CD4-positive, alpha-beta T cell treated with Interleukin-15 for 1 hour (primary cell): ENCODE measurements at places on chromosomes 2 and 18.

GRCh38 chr2:215929602-215930335 is 83.6 kb downstream of the MREG start:
- DNase-seq = no peak

DNA sequence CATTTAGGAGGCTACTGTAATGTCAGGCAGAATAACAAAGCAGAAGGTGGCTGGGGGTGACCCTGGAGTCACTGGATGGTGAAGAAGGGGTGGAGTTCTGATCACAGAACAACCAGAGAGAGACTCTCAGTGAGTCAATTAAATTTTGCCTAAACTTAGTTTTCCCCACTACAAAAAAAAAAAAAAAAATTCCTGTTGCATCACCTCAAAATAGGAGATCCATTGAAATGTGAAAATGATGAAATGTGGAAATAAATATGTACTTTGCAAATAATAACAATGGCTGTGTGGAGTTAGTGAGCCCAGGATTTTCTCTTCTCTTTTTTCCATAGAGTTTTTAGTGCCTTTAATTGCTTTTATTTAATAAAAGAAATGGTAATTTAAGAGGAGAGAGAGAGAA is 165.5 kb downstream of the GFPT1 start:
- no peak for DNase-seq

GRCh38 chr2:135791418-135792190 is 45.4 kb downstream of the LCT start:
- no peak for DNase-seq

DNA sequence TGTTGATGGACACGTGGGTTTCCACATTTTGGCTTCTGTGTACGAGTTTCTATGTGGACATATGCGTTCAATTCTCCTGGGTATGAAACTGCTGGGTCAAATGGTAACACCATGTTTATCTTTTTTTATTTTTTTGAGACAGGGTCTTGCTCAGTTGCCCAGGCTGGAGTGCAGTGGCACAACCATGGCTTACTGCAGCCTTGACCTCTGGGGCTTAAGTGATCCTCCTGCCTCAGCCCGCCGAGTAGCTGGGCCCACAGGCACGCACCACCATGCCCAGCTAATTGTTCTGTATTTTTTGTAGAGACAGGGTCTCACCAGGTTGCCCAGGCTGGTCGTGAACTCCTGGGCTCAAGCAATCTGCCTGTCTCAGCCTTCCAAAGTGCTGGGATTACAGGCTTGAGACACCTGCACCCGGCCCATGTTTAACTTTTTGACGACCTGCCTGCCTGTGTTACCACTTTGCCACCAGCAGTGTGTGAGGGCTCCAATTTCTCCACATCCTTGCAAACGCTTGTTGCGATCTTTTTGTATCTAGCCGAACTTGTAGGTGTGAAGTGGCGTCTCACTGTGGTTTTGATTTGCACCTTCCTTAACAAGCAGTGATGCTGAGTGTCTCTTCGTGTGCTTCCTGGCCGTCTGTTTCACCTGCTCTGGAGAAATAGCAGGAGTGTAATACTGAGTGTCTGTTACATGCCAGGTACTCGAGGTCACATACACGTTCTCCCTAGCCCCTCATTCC is 6.9 kb downstream of the HSBP1L1 start:
- no peak for DNase-seq

DNA sequence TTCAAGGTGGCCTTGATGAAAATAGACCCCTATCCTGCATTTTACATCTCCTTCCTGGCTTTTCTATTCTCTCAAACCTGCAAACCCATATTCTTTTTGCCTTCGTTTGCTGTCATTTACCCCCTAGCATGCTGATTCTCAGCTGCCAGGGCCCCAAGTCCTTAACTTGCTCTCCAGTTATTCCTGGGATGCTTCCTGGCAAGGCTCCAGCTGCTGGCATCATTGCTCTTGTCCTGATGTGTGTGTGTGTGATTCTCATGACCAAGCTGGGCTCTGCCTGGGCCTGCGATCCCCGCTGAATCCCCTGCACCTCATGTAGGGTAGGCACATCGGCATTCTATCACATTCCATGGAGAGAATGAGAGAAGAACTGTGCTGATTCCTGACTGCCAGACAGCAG is 11.9 kb downstream of the NPAS2 start:
- no peak for DNase-seq

- DNase-seq = no peak
These were observed 58.4 kb downstream of the GYPC start for GRCh38 chr2:126714191-126714965.

DNA sequence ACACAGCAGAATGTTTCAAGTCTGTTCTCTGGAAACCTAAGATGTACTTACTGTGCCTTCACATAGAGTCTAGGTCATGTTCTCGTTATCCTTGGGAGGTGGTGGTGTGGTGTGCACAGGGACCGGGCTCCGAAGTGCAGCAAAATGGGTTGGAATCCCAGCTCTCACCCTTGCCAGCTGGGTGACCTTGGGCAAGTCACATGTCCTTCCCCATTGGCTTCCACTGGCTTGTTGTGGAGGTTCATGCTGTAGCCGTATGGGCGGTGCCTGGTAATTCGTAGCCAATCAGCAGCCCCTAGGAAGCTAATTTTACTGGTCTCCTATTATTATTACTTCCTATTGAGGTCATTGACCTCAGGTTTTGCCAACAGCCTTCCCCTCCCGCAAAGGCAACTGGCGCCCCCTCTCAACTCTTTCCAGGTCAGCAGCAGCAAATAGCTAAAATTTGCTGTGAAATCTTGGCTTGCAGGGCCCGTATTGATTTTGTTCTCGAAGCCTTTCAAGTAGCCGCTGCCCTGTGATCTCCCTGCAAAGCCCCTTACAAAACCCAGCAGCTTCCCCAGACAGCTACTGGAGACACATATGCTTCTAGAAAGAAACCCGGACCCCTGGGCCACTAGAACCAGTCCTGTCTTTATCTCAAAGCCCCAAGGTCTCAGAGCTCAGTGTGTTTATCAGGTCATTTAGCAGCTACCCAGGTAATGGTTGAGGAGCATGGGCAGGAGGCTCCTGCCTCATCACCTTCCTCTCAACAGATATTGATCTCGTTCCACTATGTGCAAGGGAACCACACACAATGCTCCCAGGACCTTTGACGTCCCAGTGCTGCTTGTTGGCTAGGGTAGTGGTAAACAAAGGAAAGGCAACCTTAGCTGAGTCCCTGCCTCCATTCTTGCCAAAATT is 66.5 kb upstream of the SLC1A4 start:
- no peak for DNase-seq

GRCh38 chr2:160201849-160202539 is 1.9 kb upstream of the ITGB6 start:
- no peak for DNase-seq

DNA sequence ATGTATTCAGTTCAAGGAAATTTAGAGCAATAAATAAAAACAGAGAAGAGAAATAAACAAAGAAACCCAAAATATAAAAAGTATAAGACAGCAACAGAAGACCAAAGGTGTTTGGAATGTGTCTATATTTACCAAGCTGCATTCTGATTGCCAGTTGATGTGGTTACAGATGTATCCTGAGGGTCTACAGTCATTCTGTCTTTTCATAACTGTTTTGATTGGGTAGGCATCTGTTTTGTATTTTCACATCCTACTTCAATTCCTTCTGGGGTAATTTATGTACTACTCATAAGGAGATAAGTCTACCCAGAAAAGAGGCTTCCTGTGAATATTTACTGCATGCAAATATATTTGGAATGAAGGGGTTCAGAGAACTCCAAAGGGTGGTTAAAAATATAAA is 596.8 kb upstream of the GCFC2 start:
- no peak for DNase-seq

DNA sequence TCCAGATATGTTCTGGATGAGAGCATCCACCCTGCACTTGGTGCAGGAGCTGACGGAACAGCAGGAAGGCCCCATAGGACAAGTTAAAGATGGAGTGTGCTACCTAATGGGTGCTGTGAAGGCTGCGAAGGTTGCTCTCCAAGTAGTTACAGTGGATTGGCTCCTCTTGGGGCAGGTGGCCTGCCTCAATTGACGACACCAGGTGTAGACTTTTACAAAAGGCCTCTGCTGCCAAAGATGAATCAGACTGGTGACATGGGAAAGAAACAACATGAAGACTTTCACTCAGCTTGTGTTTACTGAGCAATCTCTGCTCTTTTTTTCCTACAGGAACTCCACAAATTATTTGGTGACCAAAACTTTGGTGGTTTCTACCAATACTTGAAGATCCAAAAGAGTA is 437.7 kb downstream of the PLCL1 start:
- no peak for DNase-seq

GRCh38 chr2:37851428-37851827 is 73.7 kb upstream of the RMDN2 start:
- no peak for DNase-seq

GRCh38 chr2:134083548-134083947 is 170.3 kb upstream of the MGAT5 start:
- DNase-seq = no peak

GRCh38 chr2:149049142-149049541 is 10.6 kb downstream of the LYPD6B start:
- no peak for DNase-seq

DNA sequence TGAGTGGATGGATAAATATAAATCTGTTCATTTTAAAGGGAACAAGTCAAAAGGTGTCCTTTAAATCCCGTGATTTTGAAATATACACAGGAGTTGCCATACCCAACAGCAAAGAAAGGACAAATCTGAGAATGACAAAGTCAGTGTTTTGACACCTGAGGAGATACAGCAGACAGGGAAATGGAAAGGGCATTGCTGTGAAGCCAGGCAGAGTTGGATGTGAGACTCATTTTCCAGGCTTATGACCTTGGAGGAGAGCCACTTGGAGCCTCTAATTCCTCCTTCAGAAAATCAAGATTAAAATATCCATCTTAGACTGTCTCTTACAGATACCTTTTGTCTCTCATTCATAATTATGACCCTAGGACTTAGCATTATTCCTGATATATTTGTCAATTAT is 154.5 kb downstream of the GALNT3 start:
- no peak for DNase-seq

DNA sequence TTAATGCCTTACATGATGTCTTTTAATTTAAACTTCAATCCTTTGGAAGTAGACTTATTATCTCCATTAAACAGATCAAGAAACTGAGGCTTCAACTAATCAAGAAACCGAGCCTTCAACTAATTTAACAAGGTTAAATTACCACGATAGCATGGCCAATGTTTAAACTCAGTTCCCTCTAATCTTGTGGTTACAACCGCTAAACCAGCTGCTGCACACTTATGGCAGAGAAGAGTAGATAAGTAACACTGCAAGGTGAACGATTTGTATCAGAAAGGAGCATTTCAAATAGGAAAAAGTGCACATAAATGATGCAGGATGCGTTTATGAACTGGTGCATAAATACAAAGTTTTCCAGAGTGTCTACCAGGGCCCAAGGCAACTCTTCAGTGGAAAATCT is 144.6 kb upstream of the CAVIN2 start:
- DNase-seq = no peak

- DNase-seq = no peak
These were observed 11.3 kb upstream of the TMEM214 start for GRCh38 chr2:27021253-27022049.

GRCh38 chr2:554444-554843 is 122.8 kb downstream of the TMEM18 start:
- no peak for DNase-seq

- DNase-seq = no peak
These were observed 34.3 kb upstream of the GPD2 start for GRCh38 chr2:156401861-156402260.

- DNase-seq = no peak
These were observed 84.3 kb downstream of the NETO1 start for GRCh38 chr18:72783530-72783929.

GRCh38 chr18:77522051-77522675 is 272.5 kb downstream of the GALR1 start:
- no peak for DNase-seq

DNA sequence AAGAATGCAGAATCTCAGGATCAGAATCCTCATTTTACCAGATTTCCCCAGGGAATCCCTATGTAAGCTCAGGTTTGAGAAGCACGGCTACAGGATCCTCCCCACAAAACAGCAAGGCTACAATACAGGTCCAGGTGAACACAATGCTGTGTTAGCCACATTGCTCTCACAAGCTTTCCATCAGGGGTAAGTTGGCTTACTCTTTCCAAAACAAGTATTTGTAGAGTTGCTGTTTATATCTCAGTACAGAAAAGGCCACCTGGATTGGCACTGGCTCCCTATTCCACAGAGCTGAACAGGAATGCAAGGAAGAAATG is 11.0 kb downstream of the SPRED2 start:
- no peak for DNase-seq

DNA sequence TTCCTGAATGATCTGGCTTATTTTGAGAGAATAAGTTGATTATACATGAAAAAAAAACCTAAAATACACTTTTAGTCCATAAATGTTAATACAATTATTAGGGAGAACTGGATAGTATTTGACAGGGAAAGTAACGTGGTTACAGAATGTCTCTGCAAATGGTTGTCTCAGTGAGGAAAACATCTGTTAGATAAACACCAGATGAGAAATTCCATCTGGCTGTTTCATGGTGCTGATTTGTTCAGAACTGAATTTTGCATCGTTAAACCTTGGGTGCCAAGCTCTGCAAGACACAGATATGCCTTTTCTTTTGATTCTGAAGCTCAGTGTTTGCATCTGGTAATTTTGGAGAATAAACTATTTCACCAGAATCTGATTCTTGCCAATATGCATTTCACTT is 90.4 kb downstream of the SCN3A start:
- DNase-seq = no peak

GRCh38 chr2:239768031-239768790 is 256.9 kb downstream of the NDUFA10 start:
- DNase-seq = no peak

DNA sequence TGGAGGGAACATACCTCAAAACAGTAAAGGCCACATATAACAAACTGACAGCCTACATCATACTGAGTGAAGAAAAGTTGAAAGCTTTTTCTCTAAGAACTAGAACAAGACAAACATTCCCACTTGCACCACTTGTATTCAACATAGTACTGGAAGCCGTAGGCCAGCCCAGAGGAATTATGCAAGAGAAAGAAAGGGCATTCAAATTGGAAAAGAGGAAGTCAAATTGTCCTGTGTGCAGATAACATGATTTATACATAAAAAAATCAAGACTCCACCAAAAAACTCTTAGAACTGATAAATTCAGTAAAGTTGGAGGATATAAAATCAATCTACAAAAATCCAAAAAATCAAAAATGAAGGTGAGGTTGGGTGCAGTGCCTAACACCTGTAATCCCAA is 8.0 kb upstream of the KDM3A start:
- DNase-seq = no peak

DNA sequence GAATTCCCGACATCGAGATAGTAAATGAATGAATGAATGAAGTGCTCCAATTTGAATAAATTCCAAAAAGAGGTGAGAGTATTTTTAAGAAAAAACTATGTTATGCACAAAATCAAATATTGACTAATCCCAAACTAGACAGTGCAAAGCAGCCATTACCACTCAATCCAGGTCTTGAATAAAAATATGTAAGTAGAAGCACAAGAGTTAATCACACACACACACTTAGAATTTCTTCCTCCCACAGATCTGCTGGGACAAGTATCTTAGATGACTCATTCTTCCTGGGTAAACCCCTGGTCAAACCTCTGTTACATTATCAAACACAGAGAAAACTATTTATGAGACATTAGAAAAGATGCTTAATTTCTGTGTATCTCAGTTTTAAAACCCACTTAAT is 102.0 kb downstream of the PLA2R1 start:
- no peak for DNase-seq
